ENCODE measurements at places on chromosomes 6 and 20.

GRCh38 chr6:165662041-165662748 lies 846 bp downstream of the PDE10A start:
- DNase-seq = peak; percentile 66

GRCh38 chr20:39310363-39310995 lies 348.3 kb downstream of the DHX35 start:
- DNase-seq = no peak

DNA sequence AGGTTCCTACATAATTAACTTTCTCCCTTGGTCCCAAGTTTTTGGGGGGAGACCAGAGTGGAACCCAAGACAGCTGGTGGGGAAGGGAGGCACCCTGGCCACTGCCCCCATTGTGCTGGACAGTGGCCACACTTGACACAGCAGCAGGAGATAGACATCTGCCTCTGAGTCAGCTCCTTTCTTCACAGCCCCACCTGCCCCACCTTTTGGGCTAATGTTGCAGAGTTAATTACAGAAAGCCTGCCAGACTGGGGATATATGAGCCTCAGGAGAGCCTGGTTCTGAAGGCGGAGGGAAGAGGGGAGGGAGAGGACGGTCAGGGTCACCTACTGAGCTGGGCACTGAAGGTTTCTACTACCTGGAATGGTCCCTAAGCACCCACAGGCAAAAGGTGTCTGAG lies 50.6 kb downstream of the MAFB start:
- no peak for DNase-seq

GRCh38 chr6:152167641-152168603 lies 360.4 kb downstream of the ESR1 start:
- DNase-seq = no peak

- DNase-seq = peak; percentile 56
Measured at GRCh38 chr6:51959744-51960383, 127.5 kb downstream of the PKHD1 start.

GRCh38 chr6:3919130-3919628 lies 70.0 kb downstream of the FAM50B start:
- peak; percentile 71 for DNase-seq

Data from left ventricle myocardium superior (tissue), 1 donor.